ENCODE measurements at places on chromosomes 4 and X.

DNA sequence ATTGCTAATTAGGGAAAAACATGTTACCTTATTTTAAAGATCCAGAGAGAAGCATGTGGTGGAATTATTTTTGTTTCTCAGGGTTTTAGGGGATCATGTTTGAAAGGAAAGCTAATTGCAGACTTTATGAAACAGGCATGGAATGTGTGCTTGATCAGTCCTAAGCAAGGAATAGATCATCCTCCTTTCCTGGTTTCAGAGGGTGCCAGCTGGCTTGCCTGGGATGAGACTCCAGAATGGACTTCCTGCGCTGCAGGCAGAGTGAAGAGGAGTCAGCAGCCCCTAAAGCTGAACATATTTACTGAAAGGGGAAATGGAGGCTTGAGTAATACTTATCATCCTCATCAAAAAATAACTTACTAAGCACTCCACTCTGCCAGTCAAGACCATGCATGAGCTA is 13.3 kb downstream of the FGF5 start:
- DNase-seq: no peak

- no peak for DNase-seq
Measured at GRCh38 chr4:151574968-151575367, 166.0 kb downstream of the FHIP1A start.

- peak; percentile 60 for DNase-seq
Measured at GRCh38 chr4:1871471-1872021, 353 bp downstream of the NSD2 start.

- no peak for DNase-seq
Measured at GRCh38 chr4:150387981-150388380, 194.0 kb upstream of the MAB21L2 start.
